ENCODE measurements at places on chromosomes 12 and 14. TPM values are rescaled to one million over a fixed set of nuclear protein-coding genes. Genes with fewer than 3 reads are reported as not detected.

The NCKAP5L gene
- polyA plus RNA-seq: 21.9 TPM

The DDX11 gene
- polyA plus RNA-seq: 78.9 TPM

The LACRT gene
- not detected for polyA plus RNA-seq

The KRT78 gene
- polyA plus RNA-seq: not detected

The GDF11 gene
- 16.7 TPM for polyA plus RNA-seq

The KRT73 gene
- polyA plus RNA-seq: 0.11 TPM

The ZNF140 gene
- 39.7 TPM for polyA plus RNA-seq

The ORAI1 gene
- 11.6 TPM for polyA plus RNA-seq

The TAMALIN gene
- 47.7 TPM for polyA plus RNA-seq

The CLIP1 gene
- 33.7 TPM for polyA plus RNA-seq

The CLEC4C gene
- 0.20 TPM for polyA plus RNA-seq

The ADCK1 gene
- 6.7 TPM for polyA plus RNA-seq

The FLRT2 gene
- 33.0 TPM for polyA plus RNA-seq

GRCh38 chr14:76313303-76313702 lies 62.6 kb upstream of the ESRRB start:
- no peak for DNase-seq

- no peak for DNase-seq
Measured at GRCh38 chr12:62258941-62259630, 1.1 kb upstream of the USP15 start.

DNA sequence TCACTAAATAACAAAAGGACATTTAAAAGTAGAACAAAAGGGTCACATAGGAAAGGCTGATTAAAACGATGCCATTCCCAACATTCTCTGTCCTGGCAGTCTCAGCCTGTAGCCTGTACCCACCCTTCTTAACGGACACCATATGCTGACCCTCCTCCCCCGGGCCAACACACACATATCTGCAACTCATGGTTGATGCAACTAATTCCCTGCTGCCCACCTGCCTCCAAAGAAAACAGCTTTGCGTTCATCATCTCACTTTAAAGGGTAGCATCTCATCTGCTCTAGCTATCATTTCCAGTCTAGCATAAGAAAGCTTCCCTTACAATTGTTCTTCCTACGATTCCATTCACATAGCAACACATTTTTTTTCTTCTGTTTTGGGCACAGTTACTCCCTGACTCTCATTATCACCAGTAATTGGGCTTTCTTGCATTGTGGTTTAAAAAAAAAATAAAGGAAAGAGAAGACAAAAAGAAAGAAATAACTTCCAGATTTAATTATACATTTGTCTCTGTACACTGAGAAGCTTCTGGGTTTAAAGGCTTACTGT lies 92.9 kb downstream of the KCNC2 start:
- no peak for DNase-seq

DNA sequence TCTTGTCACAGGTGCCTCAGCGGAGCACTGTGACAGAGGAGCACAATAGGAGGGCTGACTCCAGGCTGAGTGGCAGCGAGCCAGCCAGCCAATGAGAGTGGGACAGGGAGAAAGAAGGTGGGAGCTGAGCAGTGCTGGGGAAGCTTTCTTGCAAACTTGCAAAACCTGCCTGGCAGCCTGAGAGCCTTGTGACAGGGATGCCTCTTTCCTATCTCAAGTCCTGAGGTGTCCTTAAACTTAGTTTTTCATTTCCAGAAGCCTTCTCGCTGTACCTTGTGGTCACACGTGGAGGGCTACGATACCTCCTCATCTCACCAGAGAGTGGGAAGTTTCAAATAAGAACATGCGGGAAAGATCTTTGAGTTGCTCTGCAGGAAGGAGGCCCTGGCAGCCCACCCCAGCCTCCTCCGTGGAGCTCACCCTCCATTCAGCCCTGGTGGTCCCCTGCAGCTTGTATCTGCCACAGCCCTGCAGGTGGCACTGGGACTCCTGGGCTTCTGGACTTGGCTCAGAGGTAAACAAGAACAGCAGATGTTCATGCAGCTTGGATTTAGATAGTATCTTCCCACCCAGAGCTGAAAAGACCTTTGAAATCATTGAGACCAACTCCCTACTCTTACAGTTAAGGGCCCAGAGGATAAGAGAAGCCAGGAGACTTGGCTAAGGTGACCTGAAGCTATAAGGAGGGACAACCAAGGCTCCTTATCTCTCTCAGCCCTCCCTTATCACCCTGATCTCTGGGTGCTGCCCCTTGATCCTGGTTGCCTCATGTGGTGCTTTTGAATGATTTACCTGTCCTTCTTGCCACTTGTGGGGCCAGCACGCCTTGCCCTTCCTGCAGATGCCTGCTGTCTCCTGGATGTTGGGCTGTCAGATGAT lies 153.5 kb upstream of the MAX start:
- DNase-seq: no peak

GRCh38 chr12:77724367-77724957 lies 106.2 kb upstream of the NAV3 start:
- peak; percentile 31 for DNase-seq

- no peak for DNase-seq
Measured at GRCh38 chr12:126247936-126248335, 1182.7 kb downstream of the AACS start.

DNA sequence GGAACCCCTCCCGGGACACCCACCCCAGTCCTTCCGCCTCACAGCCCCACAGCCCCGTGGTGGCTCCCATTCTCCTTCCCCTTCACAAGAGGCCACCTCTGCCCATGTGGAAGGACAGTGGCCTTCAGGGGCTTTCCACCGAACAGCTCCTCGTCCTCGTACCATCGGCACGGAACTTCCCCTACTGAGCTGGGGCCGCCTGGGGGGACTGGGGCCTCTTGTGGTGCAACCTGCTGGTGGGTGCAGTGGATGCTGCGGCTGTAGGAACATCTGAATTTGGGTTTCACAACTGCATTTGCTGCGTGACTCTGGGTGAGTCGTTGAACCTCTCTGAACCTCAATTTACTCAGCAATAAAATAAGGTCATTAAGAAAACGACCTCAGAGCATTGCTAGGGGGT lies 50.9 kb downstream of the RFLNA start:
- DNase-seq: no peak

DNA sequence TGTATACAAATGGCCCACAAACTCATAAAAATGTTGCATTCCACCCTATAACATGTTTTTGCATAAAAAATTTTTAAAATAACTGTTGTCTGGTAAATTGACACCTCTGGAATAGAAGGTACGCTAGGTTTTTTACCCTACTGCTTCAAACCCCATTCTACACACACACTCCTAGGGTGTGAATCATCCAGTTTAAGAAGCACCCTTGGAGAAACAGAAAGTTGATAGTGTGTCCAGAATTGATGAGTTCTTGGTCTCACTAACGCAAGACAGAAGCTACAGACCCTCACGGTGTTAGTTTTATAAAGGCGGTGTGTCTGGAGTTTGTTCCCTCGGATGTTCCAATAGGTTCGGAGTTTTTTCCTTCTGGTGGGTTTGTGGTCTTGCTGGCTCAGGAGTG lies 158.5 kb downstream of the KLRB1 start:
- DNase-seq: no peak

- no peak for DNase-seq
Measured at GRCh38 chr12:19082365-19082911, 47.1 kb upstream of the PLEKHA5 start.

GRCh38 chr12:2284321-2284813 lies 231.6 kb downstream of the CACNA1C start:
- DNase-seq: no peak

DNA sequence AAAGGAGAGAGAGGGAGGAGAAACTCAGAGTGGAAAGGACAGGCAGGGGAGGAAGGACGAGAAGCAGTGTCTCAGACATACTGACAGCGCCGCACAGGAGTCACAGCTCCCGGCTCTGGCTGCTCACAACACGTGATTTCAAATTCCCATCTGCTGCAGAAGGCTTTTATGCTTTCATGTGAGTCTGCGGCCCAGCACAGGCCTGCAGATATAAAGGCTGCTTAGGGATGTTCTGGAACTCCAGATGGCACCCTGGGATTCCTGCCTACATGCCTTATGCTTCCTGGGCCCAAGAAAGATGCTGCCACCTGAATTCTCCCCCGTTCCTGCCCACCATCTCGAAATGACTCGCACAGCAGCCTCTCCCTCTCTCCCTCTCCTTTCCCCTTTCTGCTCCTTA lies 89.6 kb downstream of the NUAK1 start:
- peak; percentile 54 for DNase-seq

DNA sequence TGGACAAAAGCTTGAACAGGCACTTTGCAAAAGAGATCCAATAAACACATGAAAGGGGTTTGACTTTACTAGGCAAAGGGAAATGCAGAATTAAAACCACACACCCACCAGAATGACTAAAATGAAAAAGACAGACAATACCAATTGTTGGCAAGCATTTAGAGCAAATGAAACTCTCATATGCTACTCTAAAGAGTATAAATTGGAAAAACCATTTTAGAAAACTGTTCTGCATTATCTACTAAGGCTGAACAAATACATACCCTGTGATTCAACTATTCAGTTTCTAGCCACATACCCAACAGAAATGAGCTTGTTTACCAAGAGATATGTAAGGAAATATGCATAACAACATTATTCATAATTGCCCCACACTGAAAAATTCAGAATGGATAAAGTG lies 8.5 kb upstream of the IL22 start:
- DNase-seq: no peak

DNA sequence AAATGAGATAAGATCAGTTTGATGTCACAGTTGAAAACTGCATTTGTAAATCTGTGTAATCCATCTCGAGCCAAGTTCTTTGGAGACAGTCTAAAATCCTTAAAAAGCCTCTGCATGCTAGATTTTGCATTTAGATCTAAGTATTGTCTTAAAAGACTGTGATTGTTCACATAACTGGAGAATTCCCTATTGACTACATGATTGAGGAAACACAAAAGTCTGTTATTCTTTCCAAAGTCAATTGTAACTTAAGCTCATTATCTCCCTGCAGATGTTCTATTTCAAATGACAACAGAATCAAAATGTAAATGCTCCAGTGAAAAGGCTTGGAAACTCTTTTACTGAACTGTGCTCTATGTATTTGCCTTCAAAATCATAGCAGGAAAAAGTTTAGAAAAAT lies 77.8 kb downstream of the MYF5 start:
- no peak for DNase-seq

GRCh38 chr14:70748422-70748821 lies 60.9 kb downstream of the MAP3K9 start:
- DNase-seq: no peak

GRCh38 chr14:28661171-28661772 lies 105.3 kb upstream of the FOXG1 start:
- no peak for DNase-seq

DNA sequence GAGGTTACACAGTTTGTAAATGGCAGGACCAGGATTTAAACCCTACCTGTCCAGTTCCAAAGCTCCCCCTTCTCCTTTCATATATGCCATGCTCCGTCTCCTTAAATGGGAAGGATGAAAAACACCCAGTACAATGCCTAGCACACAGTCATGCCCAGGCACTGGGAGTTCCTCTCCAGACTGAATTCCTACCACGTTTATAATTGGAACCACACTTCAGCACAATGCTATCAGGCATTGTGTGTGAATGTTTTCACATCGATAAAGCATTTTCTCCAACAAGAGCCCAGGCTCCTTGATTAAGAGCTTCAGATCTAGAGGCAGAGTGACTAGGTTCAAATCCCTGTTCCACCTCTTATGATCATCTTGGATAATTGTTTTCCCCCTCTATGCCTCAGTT lies 2.7 kb upstream of the NUAK1 start:
- no peak for DNase-seq

DNA sequence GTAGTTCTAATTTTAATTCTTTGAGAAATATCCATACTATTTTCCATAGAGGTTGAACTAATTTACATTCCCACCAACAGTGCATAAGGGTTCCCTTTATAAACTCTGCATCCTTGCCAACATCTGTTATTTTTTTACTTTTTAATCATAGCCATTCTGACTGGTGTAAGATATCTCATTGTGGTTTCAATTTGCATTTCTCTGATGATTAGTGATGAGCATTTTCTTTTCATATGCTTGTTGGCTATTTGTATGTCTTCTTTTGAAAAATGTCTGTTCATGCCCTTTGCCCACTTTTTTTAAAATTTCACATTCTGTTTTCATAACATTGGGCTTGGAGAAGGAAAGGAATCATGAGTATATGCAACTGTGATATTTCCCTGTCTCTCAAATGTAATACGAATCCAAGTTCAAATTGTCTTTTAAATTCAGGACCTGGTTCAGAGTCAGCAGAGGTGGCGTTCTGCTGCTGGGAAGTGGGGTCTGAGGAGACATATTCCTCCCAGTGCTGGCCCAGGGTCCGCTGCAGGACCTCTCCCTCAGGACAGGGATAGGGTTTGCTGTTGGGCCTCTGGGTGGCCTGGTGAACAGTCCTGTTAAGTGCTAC lies 81.2 kb upstream of the ETV6 start:
- no peak for DNase-seq

GRCh38 chr14:76101391-76102379 lies 50.0 kb upstream of the GPATCH2L start:
- no peak for DNase-seq

DNA sequence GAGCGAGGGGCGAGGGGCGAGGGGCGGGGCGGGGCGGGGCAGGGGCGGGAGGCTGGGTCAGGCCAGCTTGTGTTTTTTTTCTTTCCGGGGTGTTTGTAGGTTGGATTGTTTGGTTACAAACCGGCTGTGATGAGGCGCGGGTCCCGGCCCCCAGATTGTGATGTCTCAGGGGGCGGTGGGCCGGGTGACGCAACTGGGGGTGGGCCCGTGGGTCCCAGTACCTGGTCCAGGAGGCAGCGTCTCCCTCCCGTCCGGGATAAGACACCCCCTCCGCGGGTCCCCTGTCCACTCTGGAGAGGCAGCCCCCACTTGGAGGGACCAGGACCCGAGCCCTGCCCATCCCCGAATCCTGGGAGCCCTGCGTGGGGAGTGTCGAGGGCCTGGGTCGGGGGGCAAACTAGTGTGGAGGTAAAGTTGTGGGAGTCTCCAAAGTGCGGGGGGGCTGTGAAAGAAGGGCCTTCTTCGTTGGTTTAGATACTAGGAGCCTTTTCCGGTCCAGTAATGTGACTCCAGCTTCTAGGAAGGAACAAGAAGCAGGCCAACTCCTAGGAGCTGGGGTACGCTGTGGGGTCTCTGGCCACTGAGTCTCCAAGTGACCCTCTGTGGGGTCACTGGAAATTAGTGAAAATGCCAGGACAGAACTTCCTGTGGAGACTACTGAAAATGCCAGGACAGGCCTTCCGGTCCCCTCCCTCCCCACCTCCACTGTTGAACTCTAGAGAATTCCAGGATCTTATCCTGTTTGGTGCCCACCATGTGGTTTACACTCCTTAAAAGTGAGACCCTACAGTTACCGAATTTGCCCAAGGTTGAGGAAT lies 579 bp upstream of the CLMN start:
- peak; percentile 11 for DNase-seq

DNA sequence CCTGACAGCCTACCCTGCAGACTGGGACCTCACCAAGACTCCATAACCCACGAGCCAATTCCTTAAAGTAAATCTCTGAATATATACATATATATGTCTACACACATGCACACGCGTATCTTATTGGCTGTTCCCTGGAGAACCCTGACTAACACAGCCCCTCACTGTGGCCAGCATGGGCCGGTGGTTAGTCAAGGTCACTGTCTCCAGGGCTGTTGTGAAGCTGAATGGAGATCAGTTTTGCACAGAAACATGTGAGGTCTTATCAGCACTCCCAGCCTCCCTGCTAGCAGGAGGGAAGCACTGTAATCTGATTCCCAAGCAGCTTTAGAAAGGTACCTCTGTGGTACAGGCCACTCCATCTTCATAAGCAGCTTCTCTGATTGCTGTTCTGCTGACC lies 46.6 kb upstream of the PLEKHG6 start:
- no peak for DNase-seq

- DNase-seq: no peak
Measured at GRCh38 chr14:103923863-103924262, 4.4 kb upstream of the TDRD9 start.
